ENCODE measurements at places on chromosomes 12 and 14.

DNA sequence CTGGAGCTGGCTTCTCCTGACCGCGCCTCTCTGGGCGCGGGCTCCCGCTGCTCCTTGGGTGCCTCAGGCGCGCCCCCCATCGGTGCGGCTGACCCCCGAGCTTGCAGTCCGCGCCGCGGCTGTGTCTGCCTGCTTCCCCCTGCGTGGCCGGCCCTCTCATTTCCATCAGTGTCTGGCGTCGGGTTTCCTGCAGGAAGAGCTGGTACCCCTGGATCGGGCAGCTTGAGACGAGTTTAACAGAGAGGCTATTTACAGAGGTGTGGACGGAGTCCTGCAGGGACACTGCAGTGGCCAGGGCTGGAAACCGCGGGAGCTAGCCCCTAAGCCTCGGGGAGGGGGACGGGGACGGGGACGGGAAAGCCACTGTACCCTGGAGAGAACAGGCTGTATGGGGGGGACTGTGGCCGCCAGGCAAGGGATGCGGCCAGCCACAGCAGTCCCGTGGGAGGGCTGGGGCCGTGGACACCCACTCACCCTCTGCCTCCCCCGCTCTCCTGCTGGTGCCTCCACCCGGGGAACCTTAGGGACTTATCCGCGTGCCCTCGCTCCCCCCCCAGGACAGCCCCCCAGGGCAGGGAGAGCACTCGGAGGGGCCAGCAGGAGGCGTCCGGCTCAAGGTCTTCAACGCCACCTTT, 3.7 kb upstream of the CACNA2D4 start:
- no peak for DNase-seq

DNA sequence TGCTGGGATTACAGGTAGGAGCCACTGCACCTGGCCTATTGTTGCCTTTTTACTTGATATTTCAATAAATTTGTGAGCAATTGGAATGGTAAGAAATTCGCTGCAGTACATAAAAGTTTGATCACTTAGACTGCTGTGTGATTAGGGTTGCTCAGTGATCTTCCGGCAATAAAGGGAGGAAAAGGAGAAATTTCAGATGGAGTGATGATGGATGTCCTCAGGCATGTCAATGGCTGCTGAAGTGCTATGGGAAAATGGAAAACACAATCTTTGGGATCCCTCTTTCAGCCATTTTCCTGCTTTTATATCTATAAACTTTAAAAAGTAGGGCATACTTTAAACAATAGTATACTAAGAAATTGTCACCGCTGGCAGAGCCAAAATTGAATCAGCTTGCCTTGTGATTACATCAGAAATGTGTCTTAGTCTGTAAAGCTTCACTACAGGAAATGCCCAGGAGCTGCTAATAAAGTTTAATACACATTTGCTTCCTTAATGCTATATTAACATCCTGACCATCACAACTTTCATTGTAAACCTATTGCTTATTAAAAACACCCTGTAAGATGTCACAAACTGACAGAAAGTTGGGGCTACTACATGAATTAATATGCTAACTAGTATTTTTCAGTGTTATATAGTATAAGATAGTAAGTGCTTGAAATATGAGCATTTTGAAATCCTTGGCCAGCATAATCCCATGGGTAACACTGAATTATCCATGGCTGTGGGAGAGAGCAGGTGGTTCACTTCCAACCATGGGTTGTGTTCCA, 13.7 kb upstream of the FBXL14 start:
- no peak for DNase-seq

DNA sequence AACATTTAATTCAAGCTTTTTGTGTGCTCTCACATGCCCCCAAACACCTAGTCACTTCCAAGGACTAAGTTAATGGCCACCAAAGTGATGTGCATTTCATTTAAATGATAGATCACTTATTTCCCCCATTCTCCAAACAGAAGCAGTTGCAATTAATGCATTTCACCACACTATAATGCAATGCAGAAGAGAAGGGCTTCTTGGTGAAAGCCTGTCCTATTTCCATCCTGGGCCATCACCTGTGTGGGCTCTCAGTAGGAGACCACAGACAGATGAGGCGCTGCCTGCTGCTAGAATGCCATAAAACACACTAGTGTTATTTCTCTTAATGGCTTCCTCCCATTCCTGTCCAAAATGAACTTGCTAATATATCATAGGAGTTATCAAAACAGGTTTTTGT, 151.2 kb downstream of the GPR65 start:
- DNase-seq = no peak

DNA sequence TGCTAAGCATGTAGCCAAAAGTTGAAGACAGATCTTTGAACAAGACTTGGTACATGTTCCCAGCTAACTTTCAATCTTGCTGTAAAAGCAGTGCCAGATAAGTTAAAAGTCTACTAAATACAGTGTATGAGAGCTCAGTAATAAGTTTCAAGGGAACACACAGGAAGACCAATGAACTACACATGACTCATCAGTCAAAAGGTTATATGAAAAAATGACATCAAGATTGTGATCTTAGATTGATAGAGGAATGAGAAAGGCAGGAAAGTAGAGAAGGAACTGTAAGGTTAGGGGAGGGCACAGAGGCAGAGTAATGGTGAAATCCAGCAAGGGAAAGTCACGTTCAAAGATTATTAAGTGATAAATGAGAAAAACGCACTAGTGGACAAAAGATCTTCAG, 249.9 kb upstream of the FLRT2 start:
- DNase-seq = no peak

DNA sequence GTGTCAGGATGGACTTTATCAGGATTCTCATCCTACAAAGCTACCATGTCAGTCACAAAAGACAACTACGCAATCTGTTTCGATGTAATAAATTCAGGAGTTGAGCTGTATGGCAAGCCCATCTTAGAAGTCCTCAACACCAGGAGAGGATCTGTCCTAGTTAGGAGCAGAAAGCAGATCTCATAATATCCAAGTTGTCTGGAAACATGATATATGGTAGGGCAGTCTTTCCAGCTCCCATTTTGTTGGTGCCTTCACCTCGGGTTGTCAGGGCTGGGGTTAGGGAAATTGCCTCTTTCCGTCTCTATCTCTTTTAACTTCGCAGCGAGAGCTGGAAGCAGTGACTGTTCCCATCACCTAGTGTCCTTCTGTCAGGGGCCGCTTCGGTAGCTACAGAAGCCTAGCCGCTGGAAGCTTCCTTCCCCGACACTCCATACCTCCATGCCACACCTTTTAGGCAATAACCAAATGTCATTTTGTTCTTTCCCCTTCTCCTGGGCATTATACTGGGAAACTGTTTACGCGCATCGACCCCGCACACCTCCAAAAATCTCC, 1.4 kb downstream of the NIN start:
- DNase-seq = peak; percentile 56
